ENCODE measurements at places on chromosomes 2 and 18. TPM values are rescaled to one million over a fixed set of nuclear protein-coding genes. Genes with fewer than 3 reads are reported as not detected.
A peak's percentile ranks its signal among the peaks of the same experiment; 100 is the strongest.

The ALPP gene
- not detected for total RNA-seq

The REG1B gene
- total RNA-seq, result 4.9 TPM

The SP140 gene
- 66.8 TPM for total RNA-seq

The SERPINB3 gene
- total RNA-seq, result not detected

The GREB1L gene
- total RNA-seq, result not detected

The FABP1 gene
- total RNA-seq, result not detected

The RAB17 gene
- total RNA-seq, result 0.62 TPM

The EML6 gene
- 1.8 TPM for total RNA-seq

The AQP12A gene
- not detected for total RNA-seq

GRCh38 chr2:31785876-31786275, 205.1 kb upstream of the SRD5A2 start:
- H3K27ac ChIP-seq, result no peak overlapping the region
- no peaks in the 10 kb centered on the region for H3K4me1 ChIP-seq
- H3K36me3 ChIP-seq, result no peaks in the 10 kb centered on the region

- H3K36me3 ChIP-seq, result no peaks in the 10 kb centered on the region
- H3K4me3 ChIP-seq, result no peak overlapping the region
- H3K27ac ChIP-seq, result no peak overlapping the region
- peaks cover 19% of the 10 kb centered on the region for H3K27me3 ChIP-seq
- H3K4me1 ChIP-seq, result no peaks in the 10 kb centered on the region
Measured at GRCh38 chr2:101380376-101380775, 6.9 kb downstream of the CREG2 start.

DNA sequence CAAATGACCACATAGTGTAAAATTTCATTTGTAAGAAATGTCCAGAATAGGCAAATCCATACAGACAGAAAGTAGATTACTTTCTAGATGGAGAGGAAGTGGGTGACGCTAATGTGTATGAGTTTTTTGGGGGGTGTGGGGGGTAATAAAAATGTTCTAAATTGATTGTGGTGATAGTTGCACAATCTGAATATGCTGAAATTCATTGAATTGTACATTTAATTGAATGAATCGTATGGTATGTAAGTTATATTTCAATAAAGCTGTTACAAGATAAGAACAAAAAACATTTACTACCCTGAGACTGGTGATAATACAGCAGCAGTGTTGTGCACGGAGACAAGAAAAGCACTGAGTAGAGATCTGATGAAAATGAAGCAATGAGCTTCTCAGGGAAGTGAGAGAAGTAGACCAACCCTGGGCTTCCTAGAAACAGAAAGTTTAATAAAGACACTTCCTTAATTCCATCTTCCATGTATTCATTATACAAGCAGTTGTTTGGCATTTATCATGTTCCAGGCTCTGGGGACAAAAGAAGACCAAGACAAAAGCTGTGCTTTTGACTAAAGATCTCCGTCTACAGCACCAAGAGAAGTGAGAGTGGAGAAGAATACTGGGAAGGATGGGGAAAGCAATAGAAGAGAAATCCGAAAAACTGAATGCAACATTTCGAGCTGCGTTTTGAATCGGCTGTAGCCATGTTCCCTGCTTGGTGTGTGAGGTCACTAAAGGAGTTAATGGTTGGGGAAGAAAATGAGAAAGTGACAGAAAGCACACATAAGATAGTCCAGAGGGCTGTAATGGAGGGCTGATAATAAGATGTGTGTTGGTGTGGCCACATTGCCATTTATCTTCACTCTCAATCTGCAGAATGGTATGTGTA, 1.8 kb upstream of the PDE11A start:
- no peak for DNase-seq
- no peak overlapping the region for H3K4me3 ChIP-seq
- H3K27me3 ChIP-seq, result peaks cover 21% of the 10 kb centered on the region

DNA sequence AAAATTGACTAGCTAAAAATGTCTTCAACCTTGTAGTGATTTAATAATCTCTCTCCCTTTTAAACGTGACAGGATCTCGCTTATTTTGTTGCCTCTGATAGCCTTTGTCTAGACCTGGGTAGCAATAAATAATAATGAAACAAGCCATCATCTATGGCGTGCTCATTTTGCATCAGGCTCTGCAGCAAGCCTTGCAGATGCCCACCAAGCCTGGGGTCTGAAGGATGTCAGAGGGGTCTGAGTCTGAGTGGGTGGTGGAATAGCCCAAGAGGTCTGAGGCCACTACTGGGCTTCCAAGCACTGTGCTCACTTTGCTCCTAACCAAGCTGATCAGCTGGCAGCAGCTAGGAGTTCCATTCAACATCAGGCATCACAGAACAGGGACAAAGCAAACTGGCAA, 109.4 kb downstream of the GYPC start:
- peaks cover 5% of the 10 kb centered on the region for H3K27me3 ChIP-seq
- no peak overlapping the region for H3K4me3 ChIP-seq
- DNase-seq, result no peak
- H3K36me3 ChIP-seq, result no peaks in the 10 kb centered on the region
- H3K4me1 ChIP-seq, result peaks cover 46% of the 10 kb centered on the region
- no peak overlapping the region for H3K27ac ChIP-seq

DNA sequence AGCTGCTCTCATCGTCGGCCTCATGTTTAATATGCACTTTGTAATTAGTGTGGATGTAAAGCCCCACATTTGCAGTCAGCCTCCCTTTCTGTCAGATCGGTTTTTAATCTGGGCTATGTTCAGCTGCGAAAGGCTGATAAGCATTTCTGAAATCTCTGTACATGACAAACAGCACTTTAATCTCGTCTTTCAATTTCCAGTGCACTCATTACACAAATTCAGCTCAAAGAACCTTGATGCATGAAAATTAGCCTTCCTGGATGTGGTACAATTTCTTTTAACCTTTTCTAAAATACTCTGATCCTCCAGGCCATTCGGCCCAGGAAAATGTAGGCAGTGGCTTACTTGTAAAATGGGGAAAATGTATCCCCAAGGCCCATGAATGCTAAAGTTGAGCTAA, 265.1 kb downstream of the RND3 start:
- no peak overlapping the region for H3K27ac ChIP-seq
- no peaks in the 10 kb centered on the region for H3K4me1 ChIP-seq
- no peaks in the 10 kb centered on the region for H3K27me3 ChIP-seq
- no peak overlapping the region for H3K4me3 ChIP-seq
- H3K36me3 ChIP-seq, result no peaks in the 10 kb centered on the region

GRCh38 chr2:195392446-195393336, 264.3 kb upstream of the SLC39A10 start:
- H3K4me3 ChIP-seq, result no peak overlapping the region
- no peak for DNase-seq
- no peaks in the 10 kb centered on the region for H3K27me3 ChIP-seq
- H3K4me1 ChIP-seq, result no peaks in the 10 kb centered on the region
- H3K36me3 ChIP-seq, result no peaks in the 10 kb centered on the region

GRCh38 chr2:212595036-212595654, 56.5 kb upstream of the ERBB4 start:
- no peaks in the 10 kb centered on the region for H3K4me1 ChIP-seq
- no peak for DNase-seq
- H3K4me3 ChIP-seq, result no peak overlapping the region
- H3K36me3 ChIP-seq, result no peaks in the 10 kb centered on the region
- no peak overlapping the region for H3K27ac ChIP-seq

GRCh38 chr2:235052514-235053354, 100.9 kb downstream of the SH3BP4 start:
- no peak overlapping the region for H3K4me3 ChIP-seq
- peaks cover 18% of the 10 kb centered on the region for H3K27me3 ChIP-seq
- H3K4me1 ChIP-seq, result no peaks in the 10 kb centered on the region
- no peak overlapping the region for H3K27ac ChIP-seq
- no peak for DNase-seq

GRCh38 chr18:26407736-26408601, 140.4 kb downstream of the KCTD1 start:
- H3K4me3 ChIP-seq, result no peak overlapping the region
- no peaks in the 10 kb centered on the region for H3K27me3 ChIP-seq
- H3K27ac ChIP-seq, result no peak overlapping the region
- H3K36me3 ChIP-seq, result no peaks in the 10 kb centered on the region
- H3K4me1 ChIP-seq, result no peaks in the 10 kb centered on the region

GRCh38 chr2:181371782-181372645, 85.2 kb upstream of the ITGA4 start:
- no peaks in the 10 kb centered on the region for H3K36me3 ChIP-seq
- no peak for DNase-seq
- H3K4me3 ChIP-seq, result no peak overlapping the region
- peak overlapping the region; percentile 25 for H3K27ac ChIP-seq
- H3K27me3 ChIP-seq, result no peaks in the 10 kb centered on the region

DNA sequence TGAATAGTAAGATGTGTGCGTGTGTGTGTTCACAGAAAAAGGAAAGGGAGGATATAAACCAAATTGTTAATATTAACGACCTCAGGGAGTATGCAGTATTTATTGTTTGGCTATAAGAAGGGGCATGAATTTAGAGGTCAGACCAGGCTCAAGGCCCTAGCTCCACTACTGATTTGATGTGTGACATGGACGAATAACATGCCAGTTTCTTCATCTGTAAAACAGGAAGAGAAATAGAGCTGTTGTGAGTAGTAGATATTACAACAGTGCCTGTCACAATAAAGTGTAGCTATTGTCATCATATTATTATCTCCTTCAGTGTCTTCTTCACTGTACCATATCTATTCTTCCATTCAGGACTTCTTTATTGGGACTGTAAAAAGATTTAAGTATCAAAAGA, 4.1 kb upstream of the MAT2A start:
- H3K4me3 ChIP-seq, result no peak overlapping the region
- no peaks in the 10 kb centered on the region for H3K36me3 ChIP-seq

DNA sequence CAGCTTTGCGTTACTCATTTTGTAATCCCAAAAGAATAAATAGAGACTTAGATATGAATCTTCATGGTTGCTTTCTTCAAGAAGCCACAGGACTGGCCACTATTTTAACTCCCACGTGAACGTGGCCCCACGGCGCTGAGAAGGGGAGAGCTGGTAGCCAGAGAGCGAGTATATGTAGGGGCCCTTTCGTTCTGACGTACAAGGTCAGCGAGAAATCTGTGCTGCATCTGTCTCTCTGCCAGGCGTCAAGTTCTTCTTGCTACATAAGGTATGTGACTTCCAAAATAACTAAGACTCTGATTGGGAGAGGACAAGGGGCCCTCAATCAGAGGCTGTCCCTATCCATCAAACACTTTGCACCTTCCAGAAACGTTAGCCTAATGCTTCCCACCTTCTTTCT, 149.2 kb downstream of the PLEKHA3 start:
- H3K36me3 ChIP-seq, result peaks cover 17% of the 10 kb centered on the region
- H3K27ac ChIP-seq, result no peak overlapping the region
- H3K4me3 ChIP-seq, result no peak overlapping the region
- no peaks in the 10 kb centered on the region for H3K27me3 ChIP-seq
- no peaks in the 10 kb centered on the region for H3K4me1 ChIP-seq

DNA sequence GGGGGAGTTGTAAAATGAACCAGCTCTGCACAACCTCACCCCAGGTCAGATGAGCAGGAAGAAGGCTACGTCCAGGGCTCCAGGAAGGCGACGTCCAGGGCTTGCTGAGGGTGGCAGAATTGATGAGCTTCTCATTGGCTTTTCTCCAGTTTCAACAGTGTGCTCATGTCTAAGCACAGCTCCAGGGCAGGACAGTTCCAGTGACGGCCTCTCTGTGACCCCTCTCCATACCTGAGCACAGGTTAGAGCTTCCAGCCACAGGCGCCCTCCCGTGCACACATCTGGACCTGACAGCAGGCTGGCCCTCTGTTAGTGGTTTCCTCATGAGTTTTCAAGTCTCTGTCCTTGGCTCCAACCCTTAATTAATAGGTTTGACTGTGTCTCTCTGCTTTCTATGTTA, 327.6 kb downstream of the ZNF516 start:
- no peaks in the 10 kb centered on the region for H3K4me1 ChIP-seq
- no peaks in the 10 kb centered on the region for H3K27me3 ChIP-seq
- no peaks in the 10 kb centered on the region for H3K36me3 ChIP-seq
- no peak overlapping the region for H3K27ac ChIP-seq
- DNase-seq, result no peak

GRCh38 chr2:237290261-237290660, 123.7 kb downstream of the COL6A3 start:
- H3K36me3 ChIP-seq, result no peaks in the 10 kb centered on the region
- no peak overlapping the region for H3K27ac ChIP-seq
- no peak for DNase-seq
- peaks cover 19% of the 10 kb centered on the region for H3K27me3 ChIP-seq
- H3K4me3 ChIP-seq, result no peak overlapping the region
- peaks cover 2% of the 10 kb centered on the region for H3K4me1 ChIP-seq

DNA sequence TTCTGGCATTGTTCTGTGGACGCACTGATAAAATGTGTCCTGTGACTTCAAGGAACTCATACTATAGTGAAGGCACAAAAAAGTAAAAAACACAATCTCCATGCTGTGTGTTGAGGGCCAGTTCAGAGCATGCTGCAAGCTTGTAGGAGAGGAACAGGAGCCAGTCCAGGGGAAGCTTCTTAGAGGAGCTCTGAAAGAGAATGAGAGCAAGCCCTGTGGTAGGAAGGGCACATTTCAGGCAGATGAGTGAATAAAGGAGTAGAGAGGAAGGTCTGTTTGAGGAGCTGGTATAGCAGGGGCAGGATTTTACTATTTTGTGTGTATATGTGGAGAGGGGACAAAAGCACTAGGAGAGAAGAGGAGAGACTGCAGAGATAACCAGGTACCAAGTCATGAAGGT, 478.3 kb downstream of the ZEB2 start:
- no peaks in the 10 kb centered on the region for H3K27me3 ChIP-seq
- H3K4me1 ChIP-seq, result peaks cover 9% of the 10 kb centered on the region
- H3K4me3 ChIP-seq, result no peak overlapping the region
- no peak overlapping the region for H3K27ac ChIP-seq

GRCh38 chr18:49335677-49336076, 124.8 kb downstream of the DYM start:
- H3K4me1 ChIP-seq, result no peaks in the 10 kb centered on the region
- DNase-seq, result no peak
- H3K4me3 ChIP-seq, result no peak overlapping the region
- no peaks in the 10 kb centered on the region for H3K27me3 ChIP-seq
- H3K36me3 ChIP-seq, result peaks cover 23% of the 10 kb centered on the region

- H3K27me3 ChIP-seq, result no peaks in the 10 kb centered on the region
- no peak overlapping the region for H3K27ac ChIP-seq
- no peak overlapping the region for H3K4me3 ChIP-seq
- no peaks in the 10 kb centered on the region for H3K4me1 ChIP-seq
Measured at GRCh38 chr2:1318366-1319009, 94.8 kb upstream of the TPO start.

DNA sequence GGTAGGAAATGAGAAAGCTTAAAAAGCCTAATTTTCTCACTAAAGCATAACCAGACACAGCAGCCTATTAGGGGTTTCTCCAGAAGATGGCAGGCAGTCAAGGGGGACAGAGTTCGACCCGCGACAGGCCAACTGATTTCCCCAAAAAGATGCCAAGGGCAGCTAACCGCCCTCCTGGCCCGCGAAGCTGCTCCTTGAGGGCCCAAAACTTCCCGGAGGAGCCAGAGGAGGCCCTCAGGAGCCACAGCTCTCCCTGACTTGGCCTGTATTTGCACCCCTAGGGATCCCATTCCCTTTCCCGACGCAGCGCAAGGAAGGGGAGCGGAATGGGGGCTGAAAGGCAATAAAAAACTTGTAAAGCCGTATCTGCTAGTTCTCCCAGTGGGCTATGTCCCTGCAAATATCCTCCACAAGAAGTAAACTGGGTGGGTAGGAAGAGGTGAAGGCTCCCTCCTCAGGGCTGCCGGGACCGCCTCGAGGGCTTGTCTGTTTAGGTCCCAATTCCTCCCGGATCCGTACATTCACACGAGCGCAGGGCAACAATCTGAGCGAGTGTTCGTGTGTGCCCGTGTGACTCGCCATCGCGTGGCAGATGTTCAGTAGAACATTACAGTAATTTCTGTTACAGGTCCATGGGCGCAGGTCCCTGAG, 756 bp upstream of the NAGK start:
- H3K4me3 ChIP-seq, result peak overlapping the region; percentile 94
- H3K36me3 ChIP-seq, result peaks cover 5% of the 10 kb centered on the region
- H3K4me1 ChIP-seq, result peaks cover 22% of the 10 kb centered on the region
- H3K27me3 ChIP-seq, result no peaks in the 10 kb centered on the region
- DNase-seq, result no peak
